Glutamatergic neuron (in vitro differentiated cells): ENCODE measurements at places on chromosomes 4 and X. TPM values are rescaled to one million over a fixed set of nuclear protein-coding genes. Genes with fewer than 3 reads are reported as not detected.

GRCh38 chrX:10045327-10046000, 78.3 kb downstream of the CLDN34 start:
- H3K27me3 ChIP-seq, result peaks cover 2% of the 10 kb centered on the region
- no peak overlapping the region for H3K27ac ChIP-seq
- H3K4me1 ChIP-seq, result peaks cover 12% of the 10 kb centered on the region
- H3K36me3 ChIP-seq, result no peaks in the 10 kb centered on the region
- DNase-seq, result no peak
- H3K4me3 ChIP-seq, result no peak overlapping the region

DNA sequence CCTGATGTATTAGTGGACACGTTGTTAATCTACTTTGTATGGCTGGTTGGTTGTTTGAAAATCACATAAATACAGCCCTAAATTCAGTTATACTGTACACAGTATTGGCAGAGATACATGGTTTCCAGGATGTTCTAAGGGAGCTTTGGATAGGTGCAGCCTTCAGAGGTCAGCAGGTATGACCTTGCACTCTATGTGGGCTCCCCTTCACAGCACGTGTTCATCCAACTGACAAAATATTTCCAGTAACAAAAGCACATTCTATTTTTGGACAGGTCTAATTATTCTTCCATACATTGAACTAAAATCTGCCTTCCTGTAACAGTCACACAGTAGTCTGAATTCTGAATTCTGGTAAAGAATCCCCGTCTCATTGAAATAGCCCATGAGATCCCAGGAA, 92.8 kb upstream of the RAPGEF2 start:
- H3K36me3 ChIP-seq, result no peaks in the 10 kb centered on the region
- H3K27ac ChIP-seq, result no peak overlapping the region
- H3K4me3 ChIP-seq, result no peak overlapping the region
- H3K4me1 ChIP-seq, result peaks cover 2% of the 10 kb centered on the region
- no peak for DNase-seq

Gene TIGD2
- total RNA-seq, result 18.4 TPM

Gene TBX22
- total RNA-seq, result not detected
